ENCODE measurements at places on chromosomes 4 and X.

DNA sequence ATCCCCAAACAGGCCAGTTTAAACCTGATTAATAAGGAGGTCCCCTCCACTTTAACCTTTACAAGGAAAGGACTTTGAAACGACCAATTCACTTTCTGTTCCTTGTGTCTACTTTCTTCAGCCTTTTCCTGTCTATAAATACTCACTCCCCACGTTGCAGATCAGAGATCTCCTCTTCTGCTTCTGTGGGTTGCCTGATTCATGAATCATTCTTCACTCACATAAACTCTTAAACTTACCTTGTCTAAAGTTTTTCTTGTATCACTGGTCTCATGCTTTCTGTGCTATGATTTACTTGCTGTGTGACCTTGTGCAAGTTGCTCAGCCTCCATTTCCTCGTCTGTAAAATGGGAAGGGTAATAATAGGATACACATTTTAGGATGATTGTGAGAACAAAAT is 236.1 kb downstream of the QDPR start:
- no peak for DNase-seq

- no peak for DNase-seq
Measured at GRCh38 chr4:4856071-4857000, 3.1 kb upstream of the MSX1 start.

DNA sequence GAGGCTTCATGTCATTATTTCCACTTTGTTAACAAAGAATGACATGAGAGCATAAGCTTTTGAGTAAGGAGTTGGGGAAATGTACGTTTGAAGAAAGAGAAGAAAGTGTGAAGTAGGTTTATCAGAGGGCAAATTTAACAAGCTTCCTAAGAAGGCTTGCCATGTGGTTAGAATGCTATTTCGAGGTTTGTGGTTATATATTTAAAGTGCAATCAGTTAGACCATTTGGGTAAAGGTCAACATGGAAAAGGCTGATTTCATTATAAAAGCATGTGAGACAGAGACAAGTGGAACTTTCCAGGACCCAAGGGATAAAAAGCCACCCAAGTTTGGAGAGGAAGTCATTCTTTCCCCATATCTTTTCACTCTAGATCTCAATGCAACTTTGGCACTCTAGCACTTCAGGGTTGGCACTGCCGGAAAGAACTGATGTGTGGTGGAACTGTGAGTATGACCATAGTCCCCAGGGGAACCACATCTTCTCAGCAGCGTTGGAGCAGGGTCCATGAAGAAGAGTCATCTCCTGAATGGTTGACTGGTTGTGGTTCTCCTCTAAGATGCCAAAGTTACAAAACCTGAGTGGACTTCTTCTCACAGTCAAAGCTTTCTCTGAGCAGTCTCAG is 529.9 kb downstream of the MID1IP1 start:
- DNase-seq = no peak

- no peak for DNase-seq
Measured at GRCh38 chrX:151419782-151420181, 22.8 kb downstream of the VMA21 start.

- no peak for DNase-seq
Measured at GRCh38 chr4:158129694-158130093, 43.1 kb downstream of the GASK1B start.

GRCh38 chr4:55242506-55242905 is 103.5 kb upstream of the SRD5A3 start:
- DNase-seq = no peak

- no peak for DNase-seq
Measured at GRCh38 chr4:113442826-113443225, 318.7 kb downstream of the CAMK2D start.

GRCh38 chr4:107902715-107903114 is 28.6 kb upstream of the CYP2U1 start:
- DNase-seq = no peak

GRCh38 chrX:71922686-71923085 is 12.0 kb downstream of the NHSL2 start:
- no peak for DNase-seq

DNA sequence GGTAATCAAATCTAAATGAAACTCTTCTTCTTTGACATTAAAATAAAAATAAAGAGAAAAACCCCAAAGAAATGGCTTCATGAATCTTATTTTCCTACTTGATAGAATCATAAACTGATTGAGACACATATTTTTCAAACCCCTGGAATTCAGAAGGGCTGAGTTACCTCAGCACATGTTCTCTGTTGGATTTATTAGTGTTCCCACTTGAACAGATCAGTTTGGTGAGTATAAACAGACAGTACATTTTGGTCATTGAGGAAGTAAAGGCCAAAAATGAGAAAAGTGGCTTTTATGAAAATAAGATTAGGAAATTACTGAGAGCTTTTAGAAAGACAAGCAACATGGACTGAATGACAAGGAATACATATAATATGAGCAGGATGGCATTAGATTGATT is 620.4 kb downstream of the ANKRD50 start:
- no peak for DNase-seq

- DNase-seq = no peak
Measured at GRCh38 chr4:38688676-38689355, 24.8 kb downstream of the KLF3 start.

DNA sequence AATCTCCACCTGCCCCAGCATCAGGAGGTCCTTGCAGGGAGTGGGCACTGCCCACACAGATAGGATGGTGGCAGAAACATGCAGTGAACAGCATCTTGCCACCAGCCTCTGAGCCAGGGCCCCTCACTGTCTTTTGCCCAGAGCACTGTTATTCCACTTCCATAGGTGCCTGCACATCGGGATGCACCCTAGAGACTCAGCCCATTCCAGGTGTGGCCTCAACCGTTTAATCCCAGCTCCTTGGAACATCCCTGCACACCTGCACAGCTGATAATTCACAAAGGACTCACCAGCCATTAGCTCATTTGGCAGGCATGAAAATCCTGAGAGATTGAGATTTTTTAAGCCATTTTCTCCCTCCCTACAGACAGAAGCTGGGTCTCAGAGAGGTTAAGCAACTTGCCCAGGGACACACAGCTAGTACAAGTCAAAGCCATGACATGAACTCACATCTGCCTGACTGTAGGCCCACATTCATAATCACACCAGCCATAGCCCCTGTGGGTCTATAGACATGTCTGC is 116.3 kb downstream of the EFNB1 start:
- DNase-seq = no peak

DNA sequence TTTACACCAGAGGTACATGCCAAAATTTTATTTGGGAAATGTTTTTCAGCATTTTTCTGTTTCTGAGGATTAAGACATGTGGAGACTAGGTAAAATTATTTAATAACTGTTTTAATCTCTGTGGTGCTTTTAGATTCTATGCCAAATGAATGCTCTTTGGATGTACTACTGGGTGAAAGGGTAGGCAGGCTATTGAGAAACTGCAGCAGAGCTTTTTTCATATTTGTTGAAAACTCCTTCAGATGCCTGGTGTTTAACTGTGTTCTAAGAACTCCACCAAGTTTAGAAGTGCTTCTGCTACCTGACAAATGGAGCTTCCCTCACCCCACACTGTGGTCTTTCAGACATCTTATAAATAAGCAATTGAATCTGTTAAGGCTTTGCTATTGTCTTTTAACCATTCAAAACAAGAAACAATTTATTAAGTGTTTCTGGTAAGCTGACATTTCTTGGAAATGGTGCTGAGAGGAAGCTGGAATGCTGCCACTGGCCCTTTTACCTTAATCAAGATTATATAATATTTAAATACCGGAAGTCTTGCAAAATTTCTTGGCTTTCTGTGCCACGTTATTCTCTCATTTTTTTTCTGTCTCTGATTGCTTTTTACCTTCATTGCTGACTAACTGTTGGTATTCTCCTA is 51.2 kb upstream of the CYSLTR1 start:
- DNase-seq = no peak

DNA sequence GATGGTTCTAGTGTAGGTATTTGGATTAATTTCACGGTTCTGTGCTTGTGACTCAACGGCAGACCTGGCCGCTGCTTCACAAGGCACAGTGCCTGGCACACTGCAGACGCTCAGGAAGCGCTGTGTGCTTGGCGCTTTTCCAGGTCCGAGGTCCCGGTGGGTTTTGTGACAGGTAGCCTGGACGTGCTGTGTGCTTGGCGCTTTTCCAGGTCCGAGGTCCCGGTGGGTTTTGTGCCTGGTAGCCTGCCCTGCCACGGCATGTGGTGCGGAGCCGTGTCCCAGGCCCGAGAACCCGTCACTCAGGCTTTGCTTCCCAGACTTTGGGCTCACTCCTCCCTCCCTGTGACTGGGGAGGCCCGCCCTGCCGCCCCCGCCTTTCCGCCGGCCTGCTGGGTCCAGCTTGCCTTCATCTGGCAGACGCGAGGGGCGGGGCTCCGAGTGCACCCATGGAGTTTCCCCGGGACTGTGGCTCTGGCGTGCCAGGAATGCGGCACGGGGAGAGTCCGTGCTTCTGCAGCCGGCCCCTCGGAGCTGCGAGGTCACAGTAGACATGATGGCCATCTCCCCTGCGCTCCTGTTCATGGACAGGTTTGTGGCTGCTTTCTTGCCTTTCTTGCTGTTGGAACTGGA is 44.2 kb downstream of the TBC1D14 start:
- DNase-seq = peak; percentile 38

GRCh38 chr4:121272526-121272925 is 108.3 kb downstream of the QRFPR start:
- DNase-seq = no peak

- DNase-seq = no peak
Measured at GRCh38 chrX:136767104-136767941, 13.4 kb downstream of the ARHGEF6 start.

GRCh38 chr4:150363721-150364688 is 217.9 kb upstream of the MAB21L2 start:
- no peak for DNase-seq

DNA sequence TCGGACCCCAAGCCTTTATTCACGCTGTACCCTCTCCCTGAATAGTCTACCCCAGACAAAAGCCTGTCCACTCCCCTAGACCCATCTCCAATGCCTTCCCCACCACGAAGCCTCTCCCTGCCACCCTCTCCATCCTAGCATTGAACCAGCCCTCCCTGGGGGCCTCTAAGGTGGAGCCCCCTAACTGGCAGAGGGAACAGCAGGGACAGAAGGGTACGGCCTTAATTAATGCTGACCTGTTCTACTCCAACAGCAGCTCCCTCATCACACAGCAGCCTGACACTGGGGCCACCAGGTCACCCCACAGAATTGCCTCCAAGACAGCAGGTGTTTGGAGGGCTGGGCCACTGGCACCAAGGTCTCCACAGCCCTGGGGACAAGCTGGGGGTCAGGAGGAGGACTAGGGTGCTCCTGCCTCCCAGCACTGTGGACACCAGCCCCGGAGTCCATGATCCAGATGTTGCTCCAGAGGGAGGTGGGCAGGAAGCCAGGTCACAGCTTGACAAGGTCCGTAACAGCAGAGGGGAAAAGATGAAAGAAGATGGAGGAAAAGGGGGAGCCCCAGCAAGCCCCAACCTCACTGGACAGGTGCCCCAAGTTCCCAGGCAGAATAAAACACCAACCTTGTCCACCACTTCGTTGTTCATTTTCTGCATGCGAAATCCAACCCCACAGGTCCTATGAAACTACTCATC is 3.7 kb downstream of the CRMP1 start:
- DNase-seq = no peak

DNA sequence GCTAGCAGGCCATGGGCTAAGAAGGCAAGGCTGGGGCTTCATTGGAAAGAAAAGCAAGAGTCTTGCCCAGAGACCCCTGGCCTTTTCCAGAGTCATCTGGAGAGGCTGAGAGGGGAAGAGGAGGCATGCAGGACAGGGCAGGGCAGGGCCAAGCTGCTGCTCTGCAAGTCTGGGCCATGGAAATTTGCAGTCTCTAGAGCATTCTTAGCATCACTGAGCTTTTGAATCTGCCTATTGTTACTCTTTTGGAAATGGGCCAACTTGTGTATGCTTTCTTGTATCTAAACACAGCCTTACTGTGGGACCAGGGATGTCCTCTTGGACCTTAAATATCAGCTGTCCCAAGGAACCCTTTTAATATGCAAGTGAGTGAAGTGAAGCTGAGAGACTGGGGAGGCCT is 560.5 kb downstream of the MID1IP1 start:
- no peak for DNase-seq

DNA sequence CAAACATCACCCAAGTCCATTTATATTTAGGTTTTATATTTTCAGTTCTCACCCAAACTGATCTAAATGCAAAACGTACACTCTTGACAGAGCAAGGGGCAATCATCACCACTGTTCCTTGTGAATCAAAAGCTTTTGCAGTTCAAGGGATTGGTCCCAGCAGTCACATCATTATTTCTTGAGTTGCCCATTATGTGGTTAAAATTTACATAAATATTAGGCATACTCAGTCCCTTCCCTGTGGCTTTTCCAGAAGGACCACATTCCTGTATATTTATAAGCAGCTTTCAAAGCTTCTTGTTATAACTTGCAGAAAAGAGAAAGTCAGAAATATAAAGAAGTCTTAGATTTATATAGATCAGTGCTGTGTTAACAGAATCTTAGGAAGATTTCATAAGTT is 224.4 kb downstream of the CLCN4 start:
- no peak for DNase-seq

GRCh38 chrX:12950851-12951594 is 23.9 kb upstream of the TMSB4X start:
- DNase-seq = no peak

- peak; percentile 93 for DNase-seq
Measured at GRCh38 chr4:73704314-73705055, 35.9 kb upstream of the CXCL8 start.

- DNase-seq = no peak
Measured at GRCh38 chrX:46577221-46578005, 3.8 kb downstream of the CHST7 start.

DNA sequence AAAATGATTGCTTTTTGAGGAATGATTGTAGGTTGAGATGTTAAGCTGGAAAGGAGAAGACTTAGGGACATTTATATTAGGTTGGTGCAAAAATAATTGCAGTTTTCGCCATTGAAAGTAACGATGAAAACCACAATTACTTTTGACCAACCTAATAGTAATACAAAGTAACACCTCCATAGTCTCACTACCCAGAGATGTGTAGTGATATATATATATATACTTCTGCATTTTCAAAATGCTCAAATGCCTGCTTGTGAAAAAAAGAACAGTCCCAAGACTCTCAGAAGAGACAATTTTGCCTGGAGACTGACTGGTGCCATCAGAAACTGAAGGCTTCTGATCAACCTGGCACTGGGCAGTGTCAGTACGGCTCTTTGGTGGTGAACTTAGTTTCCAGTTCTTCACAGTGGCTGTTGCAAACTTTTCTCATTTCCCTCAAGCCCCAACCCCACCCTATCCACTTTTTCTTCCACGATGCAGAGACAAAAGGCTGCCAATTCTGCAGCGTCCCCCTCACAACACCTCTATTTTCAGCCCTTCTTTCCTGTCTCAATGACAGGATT is 35.1 kb upstream of the TAPT1 start:
- no peak for DNase-seq

DNA sequence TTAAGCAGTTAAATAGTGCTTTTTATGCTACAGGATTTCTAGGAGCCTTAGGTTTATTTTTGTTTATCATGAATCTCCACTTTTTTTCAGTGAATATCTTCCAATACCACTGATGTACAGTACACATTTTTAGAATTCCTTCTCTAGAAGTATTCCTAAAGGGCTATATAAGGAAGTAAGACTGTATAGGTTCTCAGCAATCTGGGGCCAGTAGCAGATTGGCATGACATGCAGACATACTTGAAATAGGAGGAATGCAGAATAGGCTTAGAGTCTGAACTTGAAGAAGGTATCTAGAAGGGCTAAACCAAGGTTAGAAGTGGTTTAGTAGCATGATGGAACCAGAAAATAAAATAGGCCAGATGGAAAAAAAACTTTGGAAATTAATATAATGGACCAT is 29.8 kb downstream of the HEPH start:
- DNase-seq = no peak

All from brain pericyte (primary cell).